ENCODE measurements at places on chromosomes 16 and 17.

- DNase-seq: peak; percentile 67
Measured at GRCh38 chr17:38735161-38735997, 5.2 kb downstream of the CISD3 start.

DNA sequence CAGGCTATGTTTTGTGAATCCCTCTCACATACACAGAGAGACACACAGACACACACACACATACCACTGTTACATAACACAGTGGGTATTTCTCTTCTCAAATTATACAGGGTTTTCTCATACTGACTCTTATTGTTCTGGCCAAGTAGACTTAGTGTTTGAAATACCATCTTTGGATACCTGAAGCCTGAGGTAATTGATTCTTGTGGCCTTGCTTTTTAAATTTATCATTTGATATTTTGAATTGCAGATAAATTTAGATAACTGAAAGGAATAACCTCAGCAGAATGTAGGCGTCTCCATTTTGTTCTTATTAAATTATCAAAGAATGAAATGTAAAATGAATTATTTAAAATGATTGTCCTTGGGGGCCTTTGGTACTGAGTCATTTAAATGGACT is 223.8 kb downstream of the LGALS9B start:
- DNase-seq: no peak

- DNase-seq: no peak
Measured at GRCh38 chr16:11079652-11080187, 135.4 kb downstream of the CLEC16A start.

DNA sequence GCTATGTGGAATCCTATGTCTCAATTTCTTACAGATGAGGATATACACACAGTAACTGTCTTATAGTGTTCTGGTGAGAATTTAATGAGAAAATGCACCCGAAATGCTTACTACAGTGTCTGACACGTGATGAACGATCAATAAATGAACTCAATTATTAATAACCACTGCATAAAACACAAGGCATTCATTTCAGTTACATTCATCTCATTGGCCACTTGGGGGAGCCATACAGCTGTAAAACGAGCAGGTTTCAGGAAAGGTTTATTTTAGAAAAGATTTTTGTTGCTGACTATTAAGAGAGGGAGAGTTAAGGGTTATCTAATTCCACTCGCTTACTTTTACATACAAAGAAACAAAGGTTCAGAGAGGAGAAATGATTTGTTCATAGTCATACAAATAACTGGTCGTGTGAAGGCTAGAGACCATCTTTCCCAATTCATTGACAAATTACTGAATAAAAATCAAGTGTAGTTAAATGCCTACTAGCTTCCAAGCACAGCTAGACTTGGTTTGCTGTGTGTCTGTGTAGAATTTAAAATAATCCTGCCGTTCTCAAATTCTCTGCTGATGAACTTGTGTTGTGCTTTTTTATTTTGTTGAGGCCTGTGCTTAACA is 160.1 kb downstream of the MAP2K4 start:
- DNase-seq: no peak

- DNase-seq: no peak
Measured at GRCh38 chr17:21376759-21377690, 868 bp downstream of the KCNJ12 start.

- no peak for DNase-seq
Measured at GRCh38 chr17:78947235-78948149, 22.3 kb upstream of the TIMP2 start.

GRCh38 chr16:1907226-1907860 is 10.9 kb downstream of the HS3ST6 start:
- no peak for DNase-seq

DNA sequence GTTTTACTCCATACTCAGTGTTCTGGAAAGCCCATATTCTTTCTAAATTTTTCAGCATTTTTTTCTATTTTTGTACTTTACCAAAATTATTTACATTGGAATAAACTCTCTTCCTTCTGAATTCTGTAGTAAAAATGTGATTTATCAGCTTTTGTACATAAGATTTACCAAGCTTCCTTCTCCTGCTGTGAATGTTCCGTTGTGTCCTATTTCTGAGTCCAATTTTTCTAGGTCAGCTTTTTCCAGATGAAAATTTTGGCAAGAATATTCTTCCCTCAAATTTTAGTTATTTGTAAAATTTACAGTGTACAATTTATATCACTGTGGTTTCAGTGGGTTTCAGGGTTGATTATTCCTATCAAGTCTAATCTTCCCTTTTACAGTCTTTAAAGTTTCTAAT is 27.5 kb downstream of the ASPA start:
- DNase-seq: no peak

DNA sequence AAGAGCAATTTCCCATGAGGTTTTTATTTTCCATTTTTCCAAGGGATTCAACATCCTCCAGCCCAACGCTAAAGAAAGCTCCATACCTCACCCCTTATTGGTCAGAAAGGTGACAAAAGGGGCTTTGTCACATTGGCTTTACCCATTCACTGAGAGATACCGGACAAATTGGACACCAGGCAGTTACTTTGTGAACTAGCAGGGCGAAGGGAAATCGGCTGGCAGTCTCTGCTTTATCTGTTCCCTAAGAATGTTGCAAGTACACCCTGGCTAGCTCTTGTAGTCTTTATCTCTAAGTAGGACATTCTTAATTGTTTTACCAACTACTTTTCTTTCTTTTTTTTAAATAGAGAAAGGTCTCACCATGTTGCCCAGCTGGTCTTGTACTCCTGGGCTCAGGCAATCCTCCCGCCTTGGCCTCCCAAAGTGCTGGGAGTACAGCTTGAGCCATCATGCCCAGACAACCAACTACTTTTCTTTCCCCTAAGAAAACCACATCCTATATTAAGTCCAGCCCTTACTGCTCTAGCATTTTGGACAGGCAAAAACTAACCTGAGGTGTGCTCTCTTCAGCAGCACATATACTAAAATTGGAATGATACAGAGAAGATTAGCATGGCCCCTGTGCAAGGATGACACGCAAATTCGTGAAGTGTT is 16.8 kb downstream of the PRPSAP1 start:
- no peak for DNase-seq

GRCh38 chr17:34252095-34252443 is 3.0 kb upstream of the CCL2 start:
- DNase-seq: no peak

GRCh38 chr17:42855048-42855596 is 4.1 kb downstream of the AOC3 start:
- no peak for DNase-seq

- no peak for DNase-seq
Measured at GRCh38 chr17:70525961-70526360, 356.6 kb downstream of the KCNJ2 start.

- no peak for DNase-seq
Measured at GRCh38 chr17:78648293-78648692, 71.1 kb upstream of the DNAH17 start.

- no peak for DNase-seq
Measured at GRCh38 chr17:5896215-5896614, 174.0 kb upstream of the WSCD1 start.

GRCh38 chr17:78998311-78999055 is 11.1 kb downstream of the CANT1 start:
- DNase-seq: no peak

DNA sequence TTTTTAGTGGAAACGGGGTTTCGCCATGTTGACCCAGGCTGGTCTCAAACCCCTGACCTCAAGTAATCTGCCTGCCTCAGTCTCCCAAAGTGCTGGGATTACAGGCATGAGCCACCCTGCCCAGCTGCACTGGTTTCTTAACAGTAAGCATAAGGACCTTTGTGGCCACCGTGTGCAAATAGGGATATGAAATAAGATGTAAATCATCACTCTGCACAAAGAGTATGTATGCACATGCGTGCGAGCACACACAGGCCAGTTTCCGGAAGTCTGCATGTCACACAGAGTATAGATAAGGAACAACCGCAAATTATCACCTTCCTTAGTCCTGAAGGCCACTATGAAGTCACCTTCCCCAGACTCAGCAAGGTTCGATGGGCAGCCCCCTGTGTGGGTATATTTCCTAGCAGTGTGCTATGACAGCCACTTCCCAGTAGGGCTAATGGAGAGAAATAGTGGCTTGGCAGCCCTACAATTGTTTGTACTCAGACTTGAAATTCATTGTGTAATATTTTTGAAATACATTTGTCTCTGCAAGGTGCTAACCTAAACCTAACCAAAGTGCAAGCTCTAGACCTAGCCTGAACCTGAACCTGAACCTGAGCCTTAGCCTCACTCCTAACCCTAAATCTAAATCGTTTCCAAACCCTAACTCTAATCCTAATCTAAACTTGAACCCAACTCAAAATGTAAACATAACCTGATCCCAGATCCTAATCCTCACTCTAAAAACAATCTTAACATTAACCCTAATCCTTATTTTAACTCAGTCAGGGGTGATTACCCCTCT is 48.4 kb upstream of the SKAP1 start:
- no peak for DNase-seq

- DNase-seq: no peak
Measured at GRCh38 chr17:27741361-27741861, 58.9 kb downstream of the NOS2 start.

- peak; percentile 16 for DNase-seq
Measured at GRCh38 chr17:32445074-32445415, 735 bp downstream of the PSMD11 start.

DNA sequence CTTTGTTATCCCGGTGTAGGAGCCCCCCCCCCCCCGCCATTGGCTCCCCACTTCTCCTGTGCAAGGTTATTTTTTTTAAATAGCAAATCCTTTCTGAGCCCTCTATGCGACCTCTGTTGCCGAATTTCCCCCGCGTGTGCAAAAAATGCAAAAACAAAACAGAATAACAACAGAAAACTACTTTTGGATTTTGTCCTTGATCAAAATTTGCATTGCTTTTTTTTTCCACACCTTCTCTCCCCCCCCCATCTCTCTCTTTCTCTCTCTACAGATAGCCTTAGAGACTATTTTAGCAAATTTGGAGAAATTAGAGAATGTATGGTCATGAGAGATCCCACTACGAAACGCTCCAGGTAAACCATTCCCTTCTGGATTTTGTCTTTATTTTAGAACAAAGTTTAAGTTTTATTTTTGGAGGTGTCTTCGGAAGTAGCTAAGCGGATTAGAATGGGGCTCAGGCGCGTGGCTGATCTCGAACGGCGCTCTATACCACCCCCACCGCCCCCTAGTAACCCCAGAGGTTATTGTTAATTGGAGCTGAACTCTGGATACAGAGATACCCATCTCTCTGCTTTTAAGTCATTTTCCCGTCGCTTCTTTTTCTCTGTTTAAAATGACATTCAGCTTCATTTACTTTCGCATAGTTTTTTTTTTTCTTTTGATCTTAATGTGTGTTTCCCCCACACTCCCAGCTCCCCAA is 1.0 kb downstream of the MSI2 start:
- no peak for DNase-seq

- DNase-seq: no peak
Measured at GRCh38 chr17:82880620-82881323, 41.0 kb upstream of the ZNF750 start.

DNA sequence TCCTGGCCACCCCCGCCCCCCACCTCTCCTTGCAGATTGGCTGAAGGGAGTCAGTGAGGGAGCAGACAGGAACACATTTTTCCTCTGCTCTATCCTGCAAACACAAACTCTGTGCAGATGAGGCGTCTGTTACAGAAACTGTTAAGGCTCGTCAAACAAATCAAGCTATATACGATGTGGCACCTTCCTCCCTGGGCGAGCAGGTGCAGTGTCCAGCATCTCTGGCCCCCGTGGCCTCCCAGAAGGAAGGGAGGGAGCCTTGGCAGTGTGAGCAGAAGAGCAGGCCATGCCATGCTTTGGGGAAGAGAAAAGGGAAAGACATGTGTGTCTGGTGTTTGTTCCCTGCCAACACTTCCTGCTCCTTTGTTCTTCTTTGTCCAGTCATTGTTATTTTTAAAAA is 267.8 kb downstream of the UTP18 start:
- no peak for DNase-seq

DNA sequence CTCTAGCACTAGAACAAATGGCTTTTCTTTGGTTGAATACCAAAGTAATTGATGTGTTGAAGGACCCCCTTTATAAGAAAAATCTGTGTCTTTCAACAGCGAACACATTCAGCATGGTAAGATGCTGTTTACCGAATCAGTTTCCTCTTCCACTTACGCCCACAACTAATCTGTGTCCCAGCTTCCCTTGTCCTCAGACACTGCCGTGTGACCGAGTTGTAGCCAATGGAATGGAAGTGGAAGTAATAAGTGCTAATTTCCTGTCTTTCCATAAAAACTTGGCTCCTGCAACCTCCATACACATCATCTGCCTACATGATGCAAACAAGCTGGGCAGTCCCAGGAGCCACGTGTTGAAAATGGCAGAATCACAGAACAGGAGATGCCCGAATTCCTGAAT is 10.4 kb downstream of the CDIPT start:
- no peak for DNase-seq

DNA sequence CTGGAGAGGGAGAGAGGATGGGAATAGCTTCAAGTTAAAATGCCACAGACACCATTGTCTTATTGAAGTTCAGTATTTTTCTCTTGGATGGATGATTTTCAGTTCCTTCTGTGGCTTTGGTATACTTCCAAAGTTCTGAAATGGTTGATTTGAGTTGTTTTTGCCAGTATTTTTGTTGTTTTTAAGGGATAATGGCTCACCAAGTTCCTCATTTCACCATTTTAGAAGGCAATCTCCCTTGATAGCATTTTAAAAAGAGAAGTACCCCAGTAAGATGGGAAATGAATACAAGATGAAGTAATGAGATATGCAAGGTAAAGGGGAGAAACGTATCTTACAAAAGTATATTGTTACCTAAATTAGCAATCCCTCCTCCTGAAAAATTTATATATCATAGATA is 18.5 kb upstream of the SPDYE4 start:
- no peak for DNase-seq

DNA sequence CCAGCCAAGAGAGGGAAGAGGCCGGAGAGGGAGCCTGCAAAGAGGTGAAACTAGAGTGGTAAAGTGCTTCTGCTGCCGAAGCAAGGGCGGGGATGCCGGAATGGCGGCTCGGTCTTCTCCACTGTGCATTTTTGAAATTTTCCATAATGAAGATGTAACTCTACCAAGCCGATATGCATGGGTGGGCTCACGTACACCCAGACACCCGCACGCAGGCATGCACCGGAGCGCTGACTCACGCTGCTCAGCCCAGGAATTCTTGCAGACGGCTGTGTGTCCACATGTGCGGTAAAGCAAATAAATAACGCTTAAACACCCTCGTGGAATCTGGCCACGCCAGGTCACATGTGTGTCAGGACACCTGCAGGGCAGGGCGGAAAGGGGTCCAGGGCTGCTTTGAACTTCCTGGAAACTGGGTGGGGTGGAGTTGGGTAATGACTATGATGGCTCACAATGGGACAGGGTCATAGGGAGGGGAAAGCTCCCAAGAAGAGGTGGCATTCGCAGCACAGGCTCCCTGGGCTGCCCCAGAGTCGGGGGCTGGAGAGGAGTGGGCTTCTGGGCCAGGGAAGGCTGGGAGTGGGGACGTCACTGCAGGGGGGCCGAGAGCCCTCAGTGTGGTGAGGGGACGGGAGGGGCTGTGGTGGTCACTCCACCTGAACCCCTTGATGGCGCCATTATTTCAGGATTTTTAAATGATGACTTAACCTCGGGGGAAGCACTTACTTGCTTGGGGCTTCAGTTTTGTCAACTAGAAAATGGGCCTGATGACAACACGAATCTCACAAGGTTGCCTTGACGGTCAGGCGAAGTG is 265.5 kb downstream of the PARN start:
- no peak for DNase-seq

- DNase-seq: no peak
Measured at GRCh38 chr16:11066261-11066870, 122.0 kb downstream of the CLEC16A start.

GRCh38 chr17:41415833-41416335 is 8.5 kb downstream of the KRT37 start:
- no peak for DNase-seq
